Activated CD4-positive, alpha-beta T cell treated with anti-CD3 and anti-CD28 coated beads for 1 hour (primary cell): ENCODE measurements at places on chromosomes 2 and 18.

DNA sequence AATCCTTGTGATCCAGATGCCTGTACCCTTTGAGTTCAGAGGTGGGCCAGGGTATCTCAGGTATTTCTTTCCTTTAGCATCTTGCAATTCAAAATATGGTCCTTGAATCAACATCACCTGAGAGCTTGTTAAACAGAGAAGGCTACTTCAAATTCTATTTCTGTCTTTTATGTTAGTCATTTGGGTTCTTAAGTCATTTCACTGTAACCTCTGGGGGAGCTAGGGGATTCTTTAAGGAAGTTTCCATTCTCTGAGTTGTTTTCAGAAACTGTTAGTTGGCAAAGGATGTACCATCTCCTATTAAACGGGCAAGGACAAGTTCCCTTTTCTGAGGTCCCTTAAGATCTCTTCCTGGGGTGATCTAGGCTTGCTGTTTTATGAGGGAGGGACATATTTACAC, 16.6 kb downstream of the CFLAR start:
- DNase-seq, result no peak

GRCh38 chr2:100603948-100604633, 41.3 kb downstream of the PDCL3 start:
- no peak for DNase-seq

DNA sequence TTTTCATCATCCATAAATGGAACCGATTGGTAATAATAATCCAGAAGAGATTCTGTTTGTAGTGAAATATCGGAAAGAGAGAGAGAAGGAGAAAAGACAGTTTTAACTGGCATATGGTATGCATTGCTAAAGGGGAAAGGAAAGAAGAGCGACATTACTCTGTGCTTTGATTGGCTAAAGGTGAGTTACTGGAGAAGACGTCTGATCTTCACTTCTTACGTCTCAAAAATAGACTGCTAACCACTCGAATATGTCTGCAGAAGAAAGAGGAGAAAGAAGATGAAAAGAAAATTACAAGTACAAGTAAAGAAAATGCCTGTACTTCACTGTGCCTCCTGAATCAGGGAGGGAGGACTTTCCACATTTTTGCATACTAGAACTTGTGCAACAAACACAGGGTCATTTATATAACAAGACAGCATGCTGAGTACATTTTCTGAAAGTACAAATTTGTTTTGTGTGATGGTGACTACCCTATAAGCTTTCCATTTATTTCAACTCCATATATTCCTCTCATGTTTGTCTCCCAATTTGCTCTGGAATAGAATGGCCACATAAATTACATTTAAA, 787.2 kb downstream of the RNF144A start:
- no peak for DNase-seq

DNA sequence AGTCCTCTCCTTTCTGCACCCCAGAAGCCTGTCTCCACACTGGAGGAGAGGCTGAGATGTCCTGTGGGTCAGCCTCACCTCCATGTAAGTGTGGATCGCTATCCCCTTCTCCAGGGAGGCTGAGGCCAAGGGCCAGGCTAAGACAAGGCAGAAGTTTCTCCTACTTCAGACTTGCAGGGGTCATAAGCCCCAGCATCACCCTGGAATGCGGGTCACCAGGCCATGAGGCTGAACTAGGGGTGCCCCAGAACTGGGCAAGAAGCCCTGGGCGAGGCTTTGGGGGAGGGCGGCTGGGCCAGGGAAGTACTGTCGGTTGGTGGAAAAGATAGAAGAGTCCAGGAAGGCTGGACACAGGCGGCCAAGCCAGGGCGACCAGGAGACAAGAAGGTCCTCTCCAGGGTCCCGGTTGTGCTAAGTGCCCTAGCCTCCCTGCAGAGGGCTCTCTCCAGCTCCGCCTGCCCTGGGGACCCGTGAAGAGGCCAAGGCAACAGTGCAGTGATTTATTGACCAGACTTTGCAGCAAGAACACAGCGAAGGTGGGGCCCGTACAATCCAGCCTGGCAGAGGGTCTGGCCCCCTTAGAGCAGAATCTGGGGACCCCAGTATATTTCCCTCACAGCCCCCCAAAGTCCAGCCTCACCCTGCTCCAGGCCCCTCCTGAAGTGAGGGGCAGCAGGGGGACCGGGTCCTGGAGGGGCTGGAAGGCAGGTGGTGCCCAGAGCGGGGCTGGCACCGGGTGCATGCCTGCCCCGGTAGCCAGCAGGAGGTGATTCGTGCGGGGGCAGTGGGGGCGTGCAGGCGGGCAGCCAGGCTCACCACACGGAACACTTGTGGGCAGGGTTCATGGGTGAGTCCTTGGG, 8.1 kb downstream of the ECEL1 start:
- DNase-seq, result no peak

DNA sequence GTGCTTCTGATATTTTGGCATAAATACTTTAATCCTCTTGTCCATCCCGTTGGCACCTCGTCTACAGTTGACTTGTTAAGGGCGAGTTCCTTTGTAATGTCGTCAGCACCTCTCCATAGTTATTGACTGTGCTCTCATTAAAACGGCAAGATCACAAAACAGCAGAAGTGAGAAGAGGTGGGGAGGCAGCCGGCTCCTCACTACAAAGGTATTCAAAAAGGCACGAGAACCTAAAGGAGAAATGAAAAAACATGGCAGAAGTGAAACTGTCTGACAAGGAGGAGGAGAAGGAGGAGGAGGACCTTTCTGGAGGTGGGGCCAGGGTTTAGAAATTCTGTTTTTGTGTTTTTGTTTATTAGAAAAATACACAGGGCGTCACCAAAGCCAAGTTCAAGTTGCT, 235.6 kb downstream of the BCL11A start:
- DNase-seq, result no peak

DNA sequence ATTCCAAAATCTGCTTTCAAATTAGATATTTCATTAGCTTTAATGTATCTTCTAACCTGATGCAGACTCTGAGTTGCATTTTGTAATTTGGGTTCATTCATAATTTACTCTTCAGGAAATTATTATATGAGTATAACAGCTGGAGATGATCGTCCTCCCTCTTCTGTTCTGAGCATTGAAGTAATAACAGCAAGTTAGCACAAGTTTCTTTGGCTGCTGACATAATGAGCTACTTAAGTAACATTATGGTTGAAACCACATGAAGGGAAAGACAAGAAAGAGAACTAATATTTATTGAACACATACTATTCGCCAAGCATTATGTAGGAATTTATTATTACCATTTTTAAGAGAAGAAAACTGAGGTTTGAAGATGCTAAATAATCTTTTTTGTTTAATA, 75.1 kb downstream of the CPO start:
- DNase-seq, result no peak

DNA sequence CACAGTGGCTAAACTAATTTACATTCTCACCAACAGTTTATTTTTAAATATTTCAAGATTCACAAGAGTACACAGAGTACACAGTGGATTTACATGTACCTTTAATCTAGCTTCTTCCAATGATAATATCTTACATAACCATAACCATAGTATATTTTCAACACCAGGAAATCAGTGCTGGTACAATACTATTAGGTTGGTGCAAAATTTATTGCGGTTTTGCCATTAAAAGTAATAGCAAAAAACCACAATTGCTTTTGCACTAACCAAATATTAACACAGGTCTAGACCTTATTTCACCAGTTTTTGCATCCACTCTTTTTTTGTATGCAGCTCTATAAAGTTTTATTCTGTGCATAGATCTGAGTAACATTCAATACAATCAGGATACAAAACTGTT, 163.0 kb downstream of the SCG2 start:
- no peak for DNase-seq

- no peak for DNase-seq
Measured at GRCh38 chr2:10465910-10466309, 17.8 kb upstream of the ODC1 start.

DNA sequence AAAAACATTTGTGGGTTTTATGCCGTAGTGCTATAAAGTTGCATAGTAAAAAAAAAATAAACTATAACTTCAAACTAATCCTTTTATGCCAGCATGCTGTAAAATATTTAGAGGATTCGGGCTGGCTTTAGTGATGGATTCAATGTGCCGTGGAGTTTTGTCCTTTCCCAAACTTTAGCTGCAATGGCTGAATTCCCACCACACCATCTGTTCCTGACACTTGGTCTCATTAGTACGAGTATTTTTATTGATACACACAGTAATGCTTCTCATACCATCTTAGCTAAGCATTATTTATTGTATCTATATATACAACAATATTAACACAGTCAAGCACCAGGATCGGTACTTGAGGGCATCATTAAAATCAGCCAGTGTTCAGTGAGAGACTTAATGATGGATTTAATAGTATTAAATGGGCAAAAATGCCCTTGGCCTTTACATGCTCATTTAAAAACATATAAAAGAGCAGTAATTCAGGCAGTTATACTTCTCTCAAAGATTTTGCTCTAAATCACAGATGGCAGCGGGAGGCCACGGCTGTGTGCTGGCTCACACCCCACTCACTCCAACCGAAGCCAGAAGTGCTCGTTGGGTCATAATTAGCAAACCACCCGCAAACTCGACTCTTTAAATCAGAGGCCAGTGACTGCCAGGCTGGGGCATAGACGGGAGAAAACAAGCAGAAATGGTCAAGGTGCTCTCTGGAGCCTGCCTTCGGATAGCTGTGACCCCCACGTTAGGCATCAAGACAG, 297.0 kb upstream of the REV1 start:
- no peak for DNase-seq

DNA sequence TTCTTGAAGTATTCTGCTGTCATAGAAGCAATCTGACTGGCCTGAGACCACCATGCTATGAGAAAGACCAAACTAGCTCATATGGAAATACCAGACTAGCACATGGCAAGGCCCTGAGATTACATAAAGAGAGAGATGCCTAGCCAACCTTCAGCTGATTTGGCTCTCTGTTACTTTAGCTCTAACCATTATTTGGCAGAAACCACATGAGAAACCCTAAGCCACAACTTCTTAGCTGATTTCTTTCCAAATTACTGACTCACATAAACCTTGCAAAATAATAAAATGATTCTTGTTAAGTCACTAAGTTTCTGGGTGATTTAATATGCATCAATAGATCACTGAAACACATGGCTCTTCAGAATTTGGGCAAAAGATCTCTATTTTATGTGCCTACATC, 295.0 kb upstream of the ZNF521 start:
- no peak for DNase-seq

GRCh38 chr18:70024829-70025228, 77.2 kb upstream of the CD226 start:
- no peak for DNase-seq

- no peak for DNase-seq
Measured at GRCh38 chr2:102294802-102295489, 16.4 kb upstream of the IL1RL1 start.

- no peak for DNase-seq
Measured at GRCh38 chr18:26901020-26901419, 35.5 kb upstream of the AQP4 start.

GRCh38 chr2:77484026-77484425, 38.1 kb downstream of the LRRTM4 start:
- no peak for DNase-seq

GRCh38 chr18:73670524-73670923, 477.1 kb downstream of the FBXO15 start:
- DNase-seq, result no peak

- no peak for DNase-seq
Measured at GRCh38 chr18:51278045-51278649, 80.7 kb upstream of the MEX3C start.

DNA sequence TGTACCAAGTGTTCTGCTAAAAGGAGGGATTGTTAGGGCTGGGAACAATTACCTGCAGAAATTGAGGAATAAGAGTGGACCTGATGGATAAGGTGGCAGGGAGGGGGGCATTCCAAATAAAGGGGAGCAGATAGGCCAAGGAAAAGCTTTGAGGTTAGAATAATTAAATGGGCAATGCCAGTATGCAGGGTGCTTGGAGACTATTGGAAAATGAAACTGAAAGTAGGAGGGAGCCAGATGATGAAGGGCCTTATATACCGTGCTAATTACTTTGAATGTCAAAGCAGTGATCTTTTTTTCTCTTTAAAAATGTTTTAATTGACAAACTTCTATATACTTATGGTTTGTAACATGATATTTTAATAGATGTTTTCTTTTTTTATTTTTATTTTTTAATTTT, 42.9 kb downstream of the MMADHC start:
- no peak for DNase-seq

- DNase-seq, result no peak
Measured at GRCh38 chr2:30612371-30612770, 165.3 kb downstream of the LCLAT1 start.

DNA sequence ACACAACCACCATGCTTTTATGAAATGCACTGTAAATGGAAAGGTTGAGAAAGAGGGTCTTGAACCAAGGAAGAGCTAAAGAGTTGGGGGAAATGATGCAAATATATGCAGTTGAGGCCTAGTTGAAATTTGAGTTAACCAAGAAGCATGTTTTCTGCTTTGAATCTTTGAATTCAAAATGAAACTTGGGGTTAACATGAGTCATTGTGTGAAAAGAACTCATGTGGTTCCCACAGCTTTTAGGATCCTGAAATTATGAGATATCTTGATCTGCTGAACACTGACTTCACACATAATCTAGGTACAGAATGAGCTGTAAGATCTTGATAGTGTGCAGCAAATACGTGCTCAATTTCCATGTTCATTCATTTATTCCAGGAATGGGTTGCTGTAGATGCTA, 422.9 kb upstream of the TRIB2 start:
- no peak for DNase-seq

DNA sequence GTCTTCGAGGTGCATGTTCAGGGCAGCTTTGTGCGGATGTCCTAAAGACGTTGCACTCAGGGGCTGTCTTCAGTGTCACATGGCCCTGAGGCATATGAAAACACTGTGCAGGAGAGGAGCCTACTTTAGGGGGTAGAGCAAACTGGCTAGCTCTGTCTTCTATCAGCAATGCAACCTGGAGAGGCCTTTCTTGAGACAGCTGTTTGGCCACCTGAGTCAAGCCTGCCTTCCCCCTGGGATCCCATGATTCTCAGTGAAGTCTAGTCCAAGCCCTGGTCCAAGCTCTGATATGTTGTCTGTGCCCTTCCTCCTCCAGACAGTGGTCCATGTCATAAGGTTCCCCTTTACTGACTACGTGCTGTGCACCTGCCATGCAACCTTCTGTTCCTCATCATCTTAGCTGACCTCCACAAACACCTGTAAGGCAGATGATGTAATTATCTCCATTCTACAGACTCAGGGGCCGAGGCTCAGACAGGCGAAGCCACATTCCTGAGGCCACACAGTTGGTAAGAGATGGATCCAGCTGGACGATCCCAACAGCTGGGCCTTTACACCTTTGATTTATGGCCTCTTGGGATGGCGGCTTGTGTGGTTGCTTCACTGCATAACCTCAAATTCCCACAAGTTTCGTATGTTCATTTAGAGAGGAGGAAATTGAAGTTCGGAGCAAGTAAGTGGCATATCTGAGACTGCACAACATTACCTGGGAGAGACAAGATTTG, 109.9 kb downstream of the COPS8 start:
- DNase-seq, result no peak

GRCh38 chr2:120293096-120294007, 40.7 kb downstream of the RALB start:
- no peak for DNase-seq

- DNase-seq, result no peak
Measured at GRCh38 chr2:74740741-74741431, 86.8 kb downstream of the SEMA4F start.

GRCh38 chr2:122681626-122682025, 926.2 kb downstream of the TSN start:
- no peak for DNase-seq

GRCh38 chr2:173588931-173589369, 234.3 kb downstream of the CDCA7 start:
- DNase-seq, result no peak

GRCh38 chr2:30026091-30027055, 105.0 kb upstream of the ALK start:
- no peak for DNase-seq

GRCh38 chr2:26605195-26605998, 35.8 kb downstream of the CIB4 start:
- no peak for DNase-seq
